ENCODE measurements at places on chromosomes 4 and X. TPM values are rescaled to one million over a fixed set of nuclear protein-coding genes. Genes with fewer than 3 reads are reported as not detected.

Gene CHIC1
- total RNA-seq, result 20.5 TPM

Gene IL2
- not detected for total RNA-seq

Gene ZBTB49
- not detected for total RNA-seq

Gene AVPR2
- total RNA-seq, result not detected

Gene IL2RG
- total RNA-seq, result 11.2 TPM

Gene MAP3K15
- 0.37 TPM for total RNA-seq

Gene MTNR1A
- total RNA-seq, result 0.55 TPM

Gene TRIML2
- total RNA-seq, result not detected

Gene CXCL11
- total RNA-seq, result 1.3 TPM

Gene SLC9A7
- 15.2 TPM for total RNA-seq

Gene RIPPLY1
- total RNA-seq, result not detected

Gene FGA
- total RNA-seq, result 9.4 TPM

Gene SSX2
- total RNA-seq, result not detected

Gene SLC6A8
- total RNA-seq, result 19.1 TPM

Gene NHS
- total RNA-seq, result 7.0 TPM

Gene SPANXC
- total RNA-seq, result not detected

Gene S100G
- not detected for total RNA-seq

Gene CLGN
- not detected for total RNA-seq

Gene FANCB
- total RNA-seq, result 0.87 TPM

Gene FRMPD4
- 0.55 TPM for total RNA-seq

Gene ZNF185
- total RNA-seq, result 6.5 TPM

Gene SSX4
- total RNA-seq, result not detected

Gene PHKA2
- 33.0 TPM for total RNA-seq

Gene NSUN7
- total RNA-seq, result 11.6 TPM

Gene NALF2
- total RNA-seq, result 0.18 TPM

Gene HTR2C
- not detected for total RNA-seq

Gene CYSLTR1
- not detected for total RNA-seq

GRCh38 chr4:16450031-16450430, 223.8 kb upstream of the TAPT1 start:
- DNase-seq, result no peak

GRCh38 chrX:13827298-13828090, 10.6 kb upstream of the GPM6B start:
- no peak for DNase-seq

GRCh38 chr4:45062935-45063545, 336.7 kb upstream of the GNPDA2 start:
- peak; percentile 58 for DNase-seq

- DNase-seq, result no peak
Measured at GRCh38 chr4:176271749-176272148, 2.7 kb upstream of the ASB5 start.

- no peak for DNase-seq
Measured at GRCh38 chr4:22881411-22881810, 188.7 kb downstream of the GBA3 start.

DNA sequence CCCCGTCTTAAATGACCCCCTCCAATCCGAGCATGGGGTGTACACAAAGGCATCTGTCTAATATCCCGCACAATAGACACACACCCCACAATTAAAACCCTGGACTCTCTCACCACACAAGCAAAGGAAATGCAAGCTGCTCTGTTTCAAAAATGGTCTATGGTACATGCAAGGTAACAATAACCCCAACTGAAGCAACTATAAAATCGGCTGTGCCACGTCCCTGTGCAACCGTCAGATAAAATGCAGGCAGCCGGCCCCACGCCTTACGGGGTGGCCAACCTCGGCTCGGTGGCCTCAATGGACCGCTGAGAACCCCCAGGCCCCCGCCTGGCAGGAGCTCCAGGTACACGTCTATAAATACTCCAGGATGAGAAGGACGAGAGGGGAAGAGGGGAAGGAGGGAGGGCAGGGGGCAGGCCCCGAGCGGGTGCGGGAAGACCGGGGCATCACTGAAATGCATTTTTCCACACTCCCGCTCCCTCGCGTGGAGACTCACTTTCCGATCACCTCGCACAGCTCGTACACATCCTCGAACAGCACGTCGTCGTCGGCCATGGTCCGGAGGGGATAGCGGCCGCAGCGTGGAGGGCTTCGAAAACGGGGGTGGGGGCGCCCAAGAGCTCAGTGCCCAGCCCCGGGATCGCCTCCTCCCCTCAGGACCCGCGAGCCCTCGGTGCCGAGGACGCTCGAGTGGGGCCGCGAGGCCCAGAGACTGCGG, 763 bp downstream of the CASK start:
- DNase-seq, result no peak

- no peak for DNase-seq
Measured at GRCh38 chr4:6341696-6342095, 72.0 kb downstream of the WFS1 start.

DNA sequence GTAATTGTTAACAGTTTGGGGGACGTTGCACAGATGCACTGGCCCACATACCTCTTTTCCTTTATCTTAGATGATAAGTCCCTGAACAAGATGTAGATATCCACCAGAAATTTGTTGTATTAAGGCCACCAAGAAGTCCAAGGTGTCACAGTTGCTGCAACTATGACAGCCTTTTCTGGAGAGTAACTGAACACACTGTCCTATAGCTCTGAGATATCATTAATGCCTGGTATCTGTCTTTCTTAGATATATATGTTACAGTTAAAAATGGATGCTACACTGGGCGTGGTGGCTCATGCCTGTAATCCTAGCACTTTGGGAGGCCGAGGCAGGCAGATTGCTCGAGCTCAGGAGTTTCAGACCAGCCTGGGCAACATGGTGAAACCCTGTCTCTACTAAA, 77.8 kb upstream of the PRDX4 start:
- DNase-seq, result no peak

GRCh38 chr4:68288393-68288740, 42.9 kb upstream of the TMPRSS11B start:
- no peak for DNase-seq

DNA sequence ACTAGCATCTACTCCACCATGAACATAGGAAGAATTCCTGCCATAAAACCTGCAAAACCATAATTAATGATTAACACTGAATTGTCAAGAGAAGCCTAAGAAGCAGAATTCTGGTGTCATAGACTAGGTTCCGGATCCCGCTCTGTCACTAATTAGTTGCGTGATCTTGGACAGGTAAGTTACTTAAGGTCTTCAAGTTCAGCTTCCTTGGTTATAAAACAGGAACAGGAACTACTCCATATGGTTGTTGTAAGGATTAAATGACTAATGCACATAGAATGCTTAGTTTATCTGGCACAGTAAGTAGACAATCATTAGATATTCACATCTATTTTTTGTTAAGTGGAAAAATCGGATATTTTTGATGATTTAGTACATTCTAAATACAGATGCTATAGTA, 14.3 kb downstream of the G3BP2 start:
- DNase-seq, result no peak

GRCh38 chr4:145493166-145493565, 11.5 kb downstream of the SMAD1 start:
- no peak for DNase-seq

GRCh38 chr4:3070709-3071500, 3.4 kb downstream of the HTT-AS start:
- no peak for DNase-seq

DNA sequence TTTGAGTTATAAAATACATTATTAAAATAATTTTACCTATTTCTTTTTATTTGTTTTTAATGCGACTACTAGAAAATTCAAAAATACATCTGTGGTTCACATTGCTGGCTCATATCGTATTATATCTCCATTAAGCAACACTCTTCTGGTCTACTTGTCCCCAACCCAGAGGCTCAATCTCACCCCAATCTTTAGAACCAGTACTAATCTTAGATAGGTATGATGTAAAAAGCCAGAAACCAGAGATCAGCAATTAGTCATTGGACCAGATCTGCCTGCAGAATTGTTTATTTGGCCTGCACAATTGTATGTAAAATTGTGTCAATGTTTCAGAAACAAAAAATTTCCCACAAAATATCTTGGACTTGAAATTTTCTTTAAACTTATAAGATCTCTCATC, 155.5 kb upstream of the BMP3 start:
- no peak for DNase-seq

- DNase-seq, result no peak
Measured at GRCh38 chr4:152851226-152851625, 71.5 kb downstream of the ARFIP1 start.

- no peak for DNase-seq
Measured at GRCh38 chr4:89312066-89312465, 4.5 kb upstream of the GPRIN3 start.

GRCh38 chrX:3598709-3599108, 114.7 kb downstream of the PRKX start:
- no peak for DNase-seq

DNA sequence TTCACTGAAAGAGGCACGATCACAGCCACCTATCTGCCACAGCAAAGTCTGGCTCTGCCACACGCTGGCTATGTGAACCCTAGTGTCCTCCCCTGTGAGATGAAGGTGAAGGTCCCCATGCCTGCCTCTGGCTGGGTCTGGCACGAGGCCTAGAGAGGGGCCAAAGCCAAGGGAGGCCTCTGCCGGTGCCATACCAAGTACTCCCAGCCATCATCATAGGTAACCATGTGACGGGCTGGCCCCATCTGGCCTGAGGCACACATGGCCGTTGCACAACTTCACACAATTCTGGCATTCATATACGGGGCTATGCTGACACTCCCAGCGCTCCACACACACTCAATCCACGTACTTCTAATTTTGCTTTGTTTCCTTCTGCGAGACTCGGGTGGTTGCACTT, 15.3 kb downstream of the NOP14 start:
- DNase-seq, result no peak

GRCh38 chr4:105135785-105136184, 10.9 kb upstream of the TET2 start:
- peak; percentile 6 for DNase-seq

- no peak for DNase-seq
Measured at GRCh38 chrX:9619581-9619980, 146.1 kb downstream of the GPR143 start.

DNA sequence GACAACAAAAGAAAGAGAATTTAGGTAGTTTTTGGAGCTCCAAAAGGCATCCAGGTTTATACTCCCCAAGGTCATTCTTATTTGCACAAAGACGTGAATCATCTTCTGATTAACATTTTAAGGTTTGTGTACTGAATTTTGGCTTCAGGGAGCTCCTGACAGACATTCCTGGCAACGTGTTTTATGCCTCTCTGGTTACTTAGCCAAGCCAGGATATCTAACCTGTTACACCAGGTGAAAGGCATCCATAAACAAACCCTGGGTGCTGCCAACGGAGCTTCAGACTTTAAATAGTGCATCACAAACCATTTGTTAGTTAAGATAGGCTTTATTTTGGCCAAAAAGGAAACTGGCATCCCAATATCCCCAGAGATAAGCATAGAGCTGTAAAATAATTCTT, 997.3 kb downstream of the ARAP2 start:
- DNase-seq, result no peak

DNA sequence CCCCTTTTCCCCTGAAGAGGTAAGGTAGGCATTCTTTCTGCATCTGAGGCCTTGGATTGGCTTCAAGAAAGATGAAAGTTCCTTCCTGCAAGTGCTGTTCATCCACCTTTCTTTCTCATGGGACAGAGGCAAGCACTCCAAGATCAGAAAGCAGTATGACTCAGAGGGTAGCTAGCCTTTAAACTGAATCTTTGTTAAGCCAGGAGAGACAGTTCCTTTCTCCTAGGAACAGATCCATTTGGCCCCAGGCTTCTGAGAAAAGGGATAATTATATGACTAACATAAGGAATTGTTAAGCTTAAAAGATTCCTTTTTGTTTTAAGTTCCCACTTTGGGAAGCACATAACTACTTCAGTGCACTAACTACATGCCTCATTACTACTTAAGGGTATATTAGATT, 192.0 kb downstream of the PPP3CA start:
- DNase-seq, result no peak

DNA sequence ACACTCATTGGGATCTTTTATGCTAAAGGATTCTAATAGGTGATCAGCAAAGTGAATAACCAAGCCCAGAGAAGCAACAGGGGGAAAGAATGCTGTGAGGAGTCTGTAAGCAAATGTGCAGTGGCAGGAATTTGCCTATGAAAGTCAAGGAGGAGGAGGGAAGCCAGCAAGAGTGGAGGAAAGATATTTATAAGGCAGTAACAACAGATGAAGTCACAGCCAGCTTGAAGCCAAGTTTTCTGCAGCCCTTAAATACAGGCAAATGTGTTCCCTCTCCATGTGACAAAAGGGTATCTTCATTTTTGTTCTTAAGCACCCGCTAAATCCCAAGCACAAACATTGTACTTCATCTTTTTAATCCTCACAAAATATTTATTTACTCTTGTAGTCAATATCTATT, 275.0 kb upstream of the CLNK start:
- DNase-seq, result no peak

GRCh38 chr4:15147714-15148113, 145.4 kb downstream of the CPEB2 start:
- no peak for DNase-seq

- no peak for DNase-seq
Measured at GRCh38 chr4:113316879-113317278, 267.4 kb downstream of the ANK2 start.

- DNase-seq, result no peak
Measured at GRCh38 chr4:3464911-3465697, 2.0 kb downstream of the DOK7 start.

GRCh38 chrX:80808881-80809411, 731 bp downstream of the BRWD3 start:
- no peak for DNase-seq

DNA sequence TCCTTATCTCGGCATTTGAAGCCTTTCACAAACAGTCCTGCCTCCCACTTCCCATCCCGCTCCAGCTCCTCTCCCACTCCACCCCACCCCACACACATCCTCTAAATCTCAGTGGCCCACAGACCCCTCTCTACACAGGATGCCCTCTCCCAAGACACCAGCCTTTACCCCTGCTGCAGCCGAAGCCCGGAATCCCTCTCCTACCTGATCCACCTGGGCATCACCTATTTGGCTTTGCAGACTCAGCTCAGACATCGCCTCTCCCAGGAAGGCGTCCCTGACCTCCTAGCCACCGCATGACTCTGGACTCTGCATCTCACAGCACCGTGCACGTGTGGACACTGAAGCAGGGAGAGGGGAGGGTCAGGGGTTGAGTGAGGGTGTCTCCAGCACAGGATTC, 11.5 kb downstream of the PPP2R2C start:
- no peak for DNase-seq

DNA sequence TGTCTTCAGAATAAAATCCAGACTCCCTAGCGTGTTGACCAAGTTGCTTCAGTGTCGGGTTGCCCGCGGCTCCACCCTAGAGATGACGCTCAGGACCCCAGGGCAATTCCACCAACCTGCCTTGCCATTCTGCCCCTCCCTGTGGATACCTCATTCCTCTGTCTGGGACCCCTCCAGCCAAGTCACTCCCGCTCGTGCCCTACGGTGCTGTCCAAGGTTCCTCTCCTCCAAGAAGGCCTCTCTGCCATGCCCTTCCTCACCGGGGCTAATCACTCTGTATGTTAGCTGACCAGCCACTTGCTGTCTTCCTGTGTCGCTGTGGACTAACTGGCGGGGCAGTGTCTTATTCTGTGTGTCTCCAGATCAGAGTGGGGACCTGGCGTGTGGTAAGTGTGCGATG, 46.6 kb downstream of the TENM3 start:
- no peak for DNase-seq

Measured in stomach (tissue), 19 donors.